ENCODE measurements at places on chromosomes 13 and 19. TPM values are rescaled to one million over a fixed set of nuclear protein-coding genes. Genes with fewer than 3 reads are reported as not detected.

Gene LDLR
- total RNA-seq: 198 TPM

Gene RPL21
- 630 TPM for total RNA-seq

Gene CABP5
- not detected for total RNA-seq

Gene ELSPBP1
- total RNA-seq: not detected

Gene PROZ
- total RNA-seq: not detected

Gene CYP2S1
- 0.75 TPM for total RNA-seq

Gene CRTC1
- total RNA-seq: 7.3 TPM

Gene GRIK5
- 0.23 TPM for total RNA-seq

Gene NCR1
- 0.72 TPM for total RNA-seq

Gene FLT3LG
- total RNA-seq: 6.1 TPM

Gene GIPC3
- not detected for total RNA-seq

Gene ITPKC
- total RNA-seq: 10.1 TPM

Gene CNFN
- 0.80 TPM for total RNA-seq

Gene NCCRP1
- total RNA-seq: not detected

Gene PTPRH
- total RNA-seq: 16.5 TPM

Gene ZNF414
- 18.5 TPM for total RNA-seq

Gene CPAMD8
- 0.64 TPM for total RNA-seq

Gene KL
- not detected for total RNA-seq

Gene CAMSAP3
- total RNA-seq: 0.05 TPM

Gene ZFP30
- 5.1 TPM for total RNA-seq

Gene FAM83E
- total RNA-seq: 1.8 TPM

Gene CLEC4M
- total RNA-seq: not detected

Gene AMER2
- total RNA-seq: not detected

Gene CATSPERD
- not detected for total RNA-seq

All from A375 (cell line).